Activated naive CD8-positive, alpha-beta T cell treated with anti-CD3 and anti-CD28 coated beads, Interleukin-2, amount 10 ng/mL, durations not matched to agents 7 days and 5 days (primary cell): ENCODE measurements at places on chromosomes 1 and 21. TPM values are rescaled to one million over a fixed set of nuclear protein-coding genes. Genes with fewer than 3 reads are reported as not detected.
A peak's percentile ranks its signal among the peaks of the same experiment; 100 is the strongest.

DNA sequence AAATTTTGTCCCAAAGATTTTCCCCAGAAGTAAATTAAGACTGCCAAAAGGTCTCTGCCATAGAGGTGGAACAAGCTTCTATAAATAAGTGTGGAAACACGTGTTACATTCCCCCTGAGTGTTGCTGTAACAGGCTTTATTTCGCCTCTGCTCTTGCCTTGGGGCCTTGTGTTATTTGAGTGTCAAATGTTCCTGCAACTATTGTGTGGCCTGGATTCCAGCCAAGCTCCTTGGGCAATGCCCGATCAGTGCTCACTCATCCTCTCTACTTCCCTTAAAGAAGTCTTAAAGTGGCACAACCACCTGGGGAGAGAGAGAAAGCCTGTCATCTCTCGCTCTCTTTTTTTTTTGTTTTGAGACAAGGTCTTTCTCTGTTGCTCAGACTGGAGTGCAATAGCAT, 156.7 kb downstream of the NR5A2 start:
- no peak overlapping the region for H3K27ac ChIP-seq
- DNase-seq, result no peak
- no peaks in the 10 kb centered on the region for H3K36me3 ChIP-seq
- H3K4me3 ChIP-seq, result no peak overlapping the region
- peaks cover 1% of the 10 kb centered on the region for H3K4me1 ChIP-seq

GRCh38 chr1:217373761-217374701, 256.9 kb downstream of the GPATCH2 start:
- DNase-seq, result no peak
- no peaks in the 10 kb centered on the region for H3K27me3 ChIP-seq
- no peak overlapping the region for H3K27ac ChIP-seq
- no peaks in the 10 kb centered on the region for H3K36me3 ChIP-seq
- H3K4me3 ChIP-seq, result no peak overlapping the region
- H3K4me1 ChIP-seq, result peaks cover 4% of the 10 kb centered on the region

GRCh38 chr1:116508984-116509980, 61.5 kb downstream of the CD58 start:
- H3K27me3 ChIP-seq, result no peaks in the 10 kb centered on the region
- H3K4me1 ChIP-seq, result peaks cover 61% of the 10 kb centered on the region
- H3K27ac ChIP-seq, result peak overlapping the region; percentile 75

DNA sequence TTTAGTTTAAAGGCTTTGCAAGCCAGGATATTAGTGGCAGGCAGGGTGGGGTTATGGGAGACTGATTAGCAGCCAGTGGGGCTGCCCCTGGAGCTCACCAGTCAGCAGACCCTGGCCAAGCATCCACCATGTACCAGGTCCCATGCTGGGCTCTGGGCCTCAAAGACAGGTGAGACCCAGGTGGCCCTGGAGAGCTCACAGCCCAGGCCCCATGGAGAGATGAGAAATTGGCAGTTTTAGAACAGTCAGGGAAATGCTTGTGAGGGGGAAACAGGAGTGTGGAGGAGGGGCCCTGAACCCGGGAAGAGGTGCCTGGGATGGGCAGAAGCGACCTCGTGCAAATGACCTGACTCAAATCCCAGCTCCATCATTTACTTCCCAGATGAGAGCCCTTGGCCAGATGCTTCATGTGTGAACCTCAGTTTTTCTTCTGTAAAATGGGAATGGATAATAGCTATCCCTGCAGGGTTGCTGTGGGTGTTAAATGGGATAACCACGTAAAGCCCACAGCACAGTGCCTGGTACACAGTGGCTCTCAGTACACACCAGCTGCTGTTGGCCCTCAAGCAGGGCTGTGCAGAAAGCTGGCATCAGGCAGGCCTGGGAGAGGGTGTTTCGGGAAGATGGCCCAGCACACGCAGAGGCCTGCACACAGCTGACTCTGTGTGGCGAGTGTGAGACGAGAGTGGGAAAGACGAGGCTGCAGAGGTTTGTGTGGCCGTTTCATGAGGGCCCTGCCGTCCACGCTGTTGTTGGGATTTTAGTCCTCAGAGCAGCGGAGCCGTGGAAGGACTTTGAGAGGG, 518.5 kb downstream of the PTPRU start:
- H3K36me3 ChIP-seq, result no peaks in the 10 kb centered on the region
- no peak for DNase-seq
- H3K4me3 ChIP-seq, result no peak overlapping the region
- H3K27ac ChIP-seq, result no peak overlapping the region

- no peaks in the 10 kb centered on the region for H3K36me3 ChIP-seq
- H3K4me3 ChIP-seq, result no peak overlapping the region
- no peak overlapping the region for H3K27ac ChIP-seq
- no peak for DNase-seq
- H3K4me1 ChIP-seq, result no peaks in the 10 kb centered on the region
Observed at GRCh38 chr1:223019256-223019655, 123.8 kb downstream of the TLR5 start.

DNA sequence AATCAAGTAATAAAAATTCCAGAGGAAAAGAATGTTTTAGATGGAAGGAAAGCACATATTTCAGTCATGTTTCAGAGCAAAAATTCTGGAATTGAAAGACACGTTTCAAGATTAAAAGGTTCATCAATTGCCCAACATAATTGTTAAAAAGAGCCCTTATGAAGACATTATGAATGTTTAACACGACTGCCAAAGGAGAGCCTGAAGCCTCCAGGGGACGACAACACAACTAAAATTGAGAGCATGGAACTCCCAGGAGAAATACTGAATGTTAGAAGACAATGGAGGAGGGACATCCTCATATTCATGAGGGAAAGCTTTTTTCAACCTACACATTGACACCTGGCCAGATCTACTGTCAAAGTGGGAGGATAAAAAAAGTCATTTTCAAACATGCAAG, 16.0 kb downstream of the OR2T11 start:
- no peak overlapping the region for H3K4me3 ChIP-seq
- DNase-seq, result no peak
- no peaks in the 10 kb centered on the region for H3K36me3 ChIP-seq
- no peaks in the 10 kb centered on the region for H3K27me3 ChIP-seq
- H3K27ac ChIP-seq, result no peak overlapping the region

OR2T2 gene
- not detected for total RNA-seq

HSD3B1 gene
- not detected for total RNA-seq
